Renal cortical epithelial cell (primary cell): ENCODE measurements at places on chromosomes 3 and 15.
A peak's percentile ranks its signal among the peaks of the same experiment; 100 is the strongest.

GRCh38 chr15:41215708-41216107 lies 14.8 kb downstream of the EXD1 start:
- DNase-seq, result no peak

DNA sequence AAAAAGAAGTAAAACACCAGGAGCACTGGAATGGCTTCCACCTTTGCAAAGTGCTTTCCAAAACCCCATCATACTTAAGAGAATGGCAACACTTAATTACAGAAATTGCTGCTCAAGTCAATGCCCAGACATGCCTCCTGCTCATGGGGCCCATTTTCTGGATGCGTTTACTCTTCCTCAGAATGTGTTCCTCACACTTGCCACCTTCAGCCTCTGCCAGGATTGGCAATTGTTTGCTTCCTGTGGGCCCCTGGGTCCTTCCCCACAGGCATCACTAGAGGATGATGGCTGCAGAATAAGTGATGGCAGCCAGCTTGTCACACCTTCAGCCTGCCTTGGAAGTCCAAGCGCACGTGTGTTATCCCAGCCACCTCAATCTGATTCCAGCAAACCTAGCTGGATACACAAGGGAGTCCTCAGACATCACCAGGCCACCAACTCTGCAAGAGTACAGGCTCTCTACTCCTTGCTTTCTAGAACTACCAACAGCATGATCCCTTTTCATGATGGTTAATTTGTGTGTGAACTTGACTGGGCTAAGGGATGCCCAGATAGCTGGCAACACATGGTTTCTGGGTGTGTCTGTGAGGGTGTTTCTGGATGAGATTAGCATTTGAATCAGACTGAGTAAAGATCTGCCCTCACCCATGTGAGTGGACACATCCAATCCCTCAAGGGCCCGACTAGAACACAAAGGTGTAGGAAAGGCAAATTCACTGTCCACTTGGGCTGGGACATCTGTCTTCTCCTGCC lies 4.9 kb upstream of the NUP210 start:
- DNase-seq, result no peak

- no peak for DNase-seq
Observed at GRCh38 chr3:123584284-123584987, 417 bp downstream of the HACD2 start.

DNA sequence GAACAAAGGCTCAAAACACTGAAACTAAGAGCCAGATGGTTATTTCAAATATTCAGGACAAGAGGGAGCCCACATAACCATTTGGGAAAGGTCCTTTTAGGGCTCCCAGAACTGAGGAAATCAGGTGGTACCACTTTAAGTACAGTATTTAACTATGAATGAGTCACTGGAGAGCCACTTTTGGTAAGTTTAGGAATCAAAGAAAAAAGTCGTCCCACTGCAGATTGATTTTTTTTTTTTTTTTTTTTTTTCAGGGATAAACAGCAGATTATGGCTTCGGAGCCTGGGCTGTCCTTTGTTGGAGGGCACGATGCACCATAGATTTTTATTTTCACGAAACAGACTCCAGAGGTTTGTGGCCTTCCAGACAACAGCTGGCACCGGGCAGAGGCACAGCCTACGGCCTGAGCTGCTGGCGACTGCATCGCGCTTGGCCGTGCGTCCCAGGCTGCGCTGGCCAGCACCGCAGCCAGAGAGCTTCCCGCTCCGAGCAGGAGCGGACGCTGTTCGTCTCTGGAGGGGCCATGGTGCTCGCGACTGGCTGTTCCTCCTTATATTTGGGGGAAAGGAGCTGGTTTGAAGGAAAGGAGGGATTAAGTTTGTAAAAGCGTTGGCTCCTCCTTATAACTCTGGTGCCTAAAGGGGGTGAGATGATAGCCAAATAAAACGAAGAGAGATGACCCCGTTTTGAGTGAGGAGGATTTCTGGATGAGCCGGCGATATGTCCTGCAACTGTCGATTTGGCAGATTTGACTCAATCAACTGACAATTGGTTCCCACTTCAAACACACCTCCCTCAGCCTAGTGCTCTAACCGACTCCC lies 152.9 kb upstream of the GOLIM4 start:
- no peak for DNase-seq

DNA sequence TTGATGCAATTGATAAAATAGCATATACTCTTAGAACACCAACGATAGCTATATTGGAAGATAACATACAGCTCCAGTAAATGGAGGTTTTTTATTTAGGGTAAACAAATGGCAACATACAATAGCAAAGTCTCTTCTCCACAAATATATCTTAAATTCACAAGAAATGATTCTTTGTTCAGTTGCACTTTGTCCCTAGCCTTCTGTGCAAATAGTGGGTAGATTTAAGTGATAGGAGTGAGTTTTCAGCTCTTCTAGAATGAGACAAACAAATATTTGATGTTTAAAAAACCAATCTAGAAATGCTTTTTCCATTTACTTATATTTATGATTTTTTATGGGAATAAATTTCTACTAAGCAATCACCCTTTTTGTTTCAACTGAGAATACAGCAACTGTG lies 253.8 kb downstream of the NEK10 start:
- no peak for DNase-seq

DNA sequence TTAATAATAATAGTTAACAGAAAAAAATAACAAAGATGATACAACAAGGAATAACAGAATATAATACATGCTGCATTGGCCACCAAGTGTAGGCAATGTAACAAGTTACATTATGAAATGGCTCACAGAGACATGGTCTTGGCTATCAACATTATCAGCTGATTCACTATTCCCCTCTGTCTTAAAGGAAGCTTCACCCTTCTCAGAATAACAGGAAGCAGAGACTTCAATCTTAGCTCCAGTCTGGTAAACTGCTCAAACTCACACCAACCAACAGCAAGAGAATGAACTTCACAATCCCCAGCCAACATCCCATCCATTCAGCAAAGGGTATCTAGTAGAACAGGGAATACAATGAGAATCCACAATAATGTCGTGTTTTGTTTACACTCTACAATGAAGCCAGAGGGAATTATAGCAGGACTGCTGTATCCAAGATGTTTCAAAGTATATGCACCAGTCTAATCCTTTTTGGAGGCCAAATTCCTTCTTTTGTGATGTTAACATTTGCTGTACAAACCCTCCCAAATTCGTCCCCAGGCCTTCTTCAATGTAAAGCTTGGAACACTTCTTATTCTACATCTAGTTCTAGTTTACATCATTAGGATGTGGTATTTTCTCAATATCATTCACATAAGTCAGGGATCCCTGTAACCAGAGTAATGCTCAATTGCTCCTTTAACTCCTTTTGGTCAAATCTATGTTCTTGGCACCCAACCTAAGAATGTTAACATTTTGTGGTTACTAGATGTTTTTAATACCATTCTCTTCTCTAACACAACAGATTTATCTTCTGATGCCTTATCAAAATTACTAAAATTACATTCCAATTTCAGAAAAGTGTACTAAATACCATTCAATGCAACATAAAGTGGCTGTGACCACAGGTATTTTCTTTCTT lies 52.4 kb upstream of the CMSS1 start:
- no peak for DNase-seq

GRCh38 chr15:66878761-66879160 lies 176.7 kb downstream of the SMAD6 start:
- no peak for DNase-seq

DNA sequence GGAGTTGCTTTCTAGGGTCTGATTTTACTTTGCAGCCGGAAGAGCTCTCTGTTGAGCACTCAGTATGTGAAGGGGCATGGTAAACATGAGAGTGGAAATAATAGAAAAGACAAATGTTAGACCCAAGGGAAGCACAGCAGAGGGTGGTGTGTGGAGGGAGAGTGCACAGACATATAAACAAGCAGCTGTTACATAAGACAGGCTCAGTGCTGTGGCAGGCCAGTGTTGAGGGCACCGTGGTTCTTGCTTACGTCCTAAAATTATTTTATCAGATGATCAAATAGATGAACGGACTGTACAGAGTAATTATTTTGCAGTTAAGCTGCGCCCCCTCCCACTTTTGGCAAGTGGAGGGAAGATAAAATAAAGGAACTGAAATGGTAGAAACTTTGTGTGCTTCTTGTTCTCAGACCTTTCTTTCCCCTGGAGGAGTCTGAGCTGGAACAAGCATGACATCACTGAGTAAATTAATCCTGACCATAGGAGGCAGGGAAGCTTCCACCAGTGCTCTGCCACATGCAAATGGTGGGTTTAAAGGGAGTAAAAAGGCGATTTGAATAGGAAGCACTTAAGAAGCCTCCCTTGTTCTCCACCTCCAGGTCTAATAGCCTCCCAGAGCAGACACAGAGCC lies 205.6 kb downstream of the IL20RB start:
- no peak for DNase-seq

DNA sequence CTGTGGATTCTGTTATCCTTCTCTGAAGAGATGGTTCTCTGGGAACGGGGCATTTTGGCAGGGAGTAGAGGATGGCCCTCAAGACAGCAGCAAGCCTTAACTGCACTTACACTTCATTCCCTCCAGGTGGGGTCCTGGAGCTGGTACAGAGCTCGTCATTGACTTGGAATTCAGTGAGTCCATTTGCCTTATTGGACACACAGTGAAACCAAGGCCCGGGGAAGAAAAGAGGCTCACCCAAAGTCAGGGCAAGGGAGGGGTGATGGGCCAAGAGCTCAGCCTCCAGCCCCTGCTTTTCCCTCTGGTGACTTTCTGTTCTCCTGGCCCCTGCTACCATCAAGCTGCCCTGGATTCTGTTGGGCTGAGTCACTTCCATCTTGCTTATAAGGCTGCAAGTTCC lies 125.6 kb downstream of the ETFA start:
- peak; percentile 56 for DNase-seq

DNA sequence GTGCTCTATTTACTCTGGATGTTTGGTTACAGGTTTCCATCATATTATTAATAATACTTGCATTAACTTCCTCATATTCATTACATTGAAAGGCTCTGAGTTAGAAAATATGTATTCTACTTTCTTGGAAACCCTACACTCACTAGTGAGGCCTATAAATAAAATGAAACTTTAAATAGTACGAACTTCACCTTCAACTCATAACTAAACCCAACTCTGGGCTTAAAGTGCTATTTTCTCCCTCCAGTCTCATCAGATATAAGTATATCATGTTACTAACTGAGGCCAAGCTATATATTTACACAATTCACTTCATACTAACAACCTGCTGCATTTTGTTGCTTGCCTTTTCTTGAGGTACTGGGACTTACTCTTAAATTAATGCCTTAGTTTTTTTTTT lies 306.7 kb downstream of the TIGIT start:
- DNase-seq, result no peak

- peak; percentile 73 for DNase-seq
Observed at GRCh38 chr3:155252535-155252934, 40.9 kb downstream of the STRIT1 start.
